Lung (tissue), 17 donors: ENCODE measurements at places on chromosomes 6 and 20. TPM values are rescaled to one million over a fixed set of nuclear protein-coding genes. Genes with fewer than 3 reads are reported as not detected.
A peak's percentile ranks its signal among the peaks of the same experiment; 100 is the strongest.

DNA sequence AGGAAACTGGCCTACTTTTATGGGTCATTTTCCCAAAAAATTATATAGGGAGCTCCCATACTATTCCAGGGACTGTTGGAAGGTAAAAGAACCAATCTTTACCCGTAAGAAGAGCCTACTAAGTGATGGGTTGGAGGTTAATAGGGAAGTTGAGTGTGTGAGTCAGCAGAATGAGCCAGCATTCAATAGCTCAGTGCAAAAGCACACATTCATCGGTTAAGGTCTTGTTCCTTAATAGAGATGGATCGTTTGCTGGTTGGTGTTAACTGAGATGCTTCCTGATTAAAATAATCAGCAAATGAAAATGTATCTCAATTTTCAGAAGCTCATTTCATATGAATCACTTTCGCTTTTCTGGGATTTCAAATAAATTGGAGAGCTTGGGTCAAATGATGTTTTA lies 115.3 kb upstream of the MRPS10 start:
- no peak overlapping the region for H3K27ac ChIP-seq
- H3K27me3 ChIP-seq: no peaks in the 10 kb centered on the region
- no peak for DNase-seq
- peaks cover 4% of the 10 kb centered on the region for H3K4me1 ChIP-seq
- no peak overlapping the region for H3K4me3 ChIP-seq

DNA sequence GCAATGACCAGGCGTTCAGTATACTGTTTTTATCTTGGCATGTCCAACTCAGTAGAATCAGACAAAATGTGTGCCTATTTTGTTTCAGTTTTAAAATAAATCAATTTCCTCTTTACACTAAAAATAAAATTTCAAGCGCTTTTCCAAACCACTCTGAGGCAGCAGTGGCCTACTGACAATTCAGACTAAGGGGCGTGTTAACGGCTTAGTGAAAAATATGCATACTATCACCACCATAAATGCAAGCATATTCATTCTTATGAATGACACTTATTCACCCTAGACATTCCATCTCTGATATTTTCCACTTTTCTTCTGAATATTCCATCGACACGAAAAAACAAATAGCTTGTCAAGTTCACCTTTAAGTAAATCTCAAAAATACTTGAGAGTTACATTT lies 7.5 kb downstream of the TBX18 start:
- H3K27me3 ChIP-seq: peaks cover 4% of the 10 kb centered on the region
- no peaks in the 10 kb centered on the region for H3K36me3 ChIP-seq
- H3K4me3 ChIP-seq: no peak overlapping the region

DNA sequence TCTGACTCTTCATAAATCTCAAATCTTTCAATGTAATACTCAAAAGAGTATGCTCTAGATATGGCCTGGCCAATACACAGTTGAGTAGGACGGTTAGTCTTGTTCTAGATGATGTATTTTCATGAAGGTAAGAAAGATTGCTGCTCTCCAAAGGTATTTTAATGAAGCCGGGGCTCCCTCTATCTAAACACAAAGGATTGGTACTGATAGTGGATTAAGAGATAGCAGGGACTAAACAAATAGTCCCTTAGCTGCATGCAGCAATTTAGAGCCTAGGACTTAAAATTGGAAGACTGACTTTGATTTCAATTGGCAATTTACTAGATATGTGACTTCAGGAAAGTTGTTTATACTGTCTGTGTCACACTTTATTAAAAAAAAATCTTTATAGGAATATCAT lies 31.4 kb upstream of the TENT5A start:
- no peak overlapping the region for H3K27ac ChIP-seq
- no peaks in the 10 kb centered on the region for H3K36me3 ChIP-seq
- H3K4me3 ChIP-seq: no peak overlapping the region
- no peaks in the 10 kb centered on the region for H3K4me1 ChIP-seq

GRCh38 chr6:81562169-81562568 lies 190.3 kb downstream of the TENT5A start:
- no peaks in the 10 kb centered on the region for H3K36me3 ChIP-seq
- no peak overlapping the region for H3K4me3 ChIP-seq
- H3K27ac ChIP-seq: no peak overlapping the region
- DNase-seq: peak; percentile 61

DNA sequence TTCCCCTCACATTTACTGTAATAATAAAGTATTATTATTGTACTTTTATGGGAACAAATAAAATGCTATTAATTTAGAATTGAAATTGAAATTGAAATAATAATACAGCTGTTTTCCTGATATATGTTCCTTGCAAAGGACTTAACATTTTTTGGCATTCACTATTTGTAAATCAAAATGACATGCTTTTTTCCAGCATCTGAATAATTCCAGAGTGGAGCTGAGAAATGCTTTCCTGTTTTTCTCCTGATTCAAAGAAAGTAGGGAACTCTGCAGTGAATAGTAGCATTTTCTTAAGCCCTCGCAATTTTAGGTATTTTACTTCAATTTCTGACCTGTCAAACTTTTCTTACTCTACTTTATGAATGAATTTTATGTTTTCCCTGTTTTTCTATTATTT lies 72.1 kb downstream of the PHACTR2 start:
- no peak for DNase-seq
- H3K36me3 ChIP-seq: peaks cover 3% of the 10 kb centered on the region
- no peak overlapping the region for H3K4me3 ChIP-seq
- no peak overlapping the region for H3K27ac ChIP-seq

DNA sequence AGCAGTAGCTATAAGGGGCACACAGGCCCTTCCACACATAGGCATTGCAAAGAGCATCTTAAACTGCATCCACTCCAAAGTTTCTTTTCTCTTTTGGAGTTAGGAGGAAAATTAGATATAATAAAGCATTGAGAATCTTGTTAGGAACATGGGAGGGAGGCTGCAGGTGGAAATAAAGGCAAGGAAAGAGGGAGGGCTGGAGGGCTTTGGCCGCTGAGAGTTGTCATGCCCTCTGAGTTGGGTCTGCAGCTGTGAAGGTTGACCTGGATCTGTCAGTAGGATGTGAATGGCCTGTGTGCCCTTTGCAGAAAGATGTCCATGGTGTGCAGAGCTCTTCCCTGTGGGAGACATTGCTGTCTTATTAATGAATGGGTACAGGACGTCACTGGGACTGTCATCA lies 134.0 kb downstream of the FNDC1 start:
- H3K4me3 ChIP-seq: no peak overlapping the region
- H3K36me3 ChIP-seq: no peaks in the 10 kb centered on the region
- no peaks in the 10 kb centered on the region for H3K27me3 ChIP-seq
- no peak overlapping the region for H3K27ac ChIP-seq

The PTPN1 gene
- total RNA-seq: 80.4 TPM

DNA sequence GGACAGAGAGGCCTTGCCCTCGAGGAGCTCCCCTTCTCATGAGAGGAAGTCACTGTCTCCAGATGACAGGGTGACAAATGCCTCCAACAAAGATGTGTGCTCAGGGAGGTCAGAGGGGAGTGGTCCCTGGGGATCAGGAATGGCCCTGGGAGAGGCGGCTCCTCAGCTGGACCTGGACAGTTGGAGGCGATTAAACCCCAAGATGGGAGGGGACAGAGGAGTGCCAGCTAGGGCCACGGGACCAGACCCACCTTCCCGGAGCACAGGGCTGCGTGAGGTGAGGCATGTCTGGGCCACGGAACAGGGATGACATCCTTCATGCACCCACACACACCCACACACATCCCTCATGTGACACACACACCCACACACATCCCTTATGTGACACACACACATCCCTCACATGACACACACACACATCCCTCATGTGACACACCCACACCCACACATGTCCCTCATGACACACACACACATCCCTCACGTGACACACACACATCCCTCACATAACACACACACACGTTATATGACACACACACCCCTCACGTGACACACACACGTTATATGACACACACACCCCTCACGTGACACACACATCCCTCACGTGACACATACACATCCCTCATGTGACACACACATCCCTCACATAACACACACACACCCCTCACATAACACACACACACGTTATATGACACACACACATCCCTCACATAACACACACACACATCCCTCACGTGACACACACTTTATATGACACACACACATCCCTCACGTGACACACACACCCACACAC lies 57.4 kb upstream of the SLCO4A1 start:
- no peak overlapping the region for H3K27ac ChIP-seq
- no peak for DNase-seq
- no peak overlapping the region for H3K4me3 ChIP-seq
- H3K36me3 ChIP-seq: no peaks in the 10 kb centered on the region
- peaks cover 6% of the 10 kb centered on the region for H3K27me3 ChIP-seq

The EDN1 gene
- total RNA-seq: 18.9 TPM

GRCh38 chr20:50995506-50995905 lies 27.4 kb downstream of the KCNG1 start:
- H3K27ac ChIP-seq: no peak overlapping the region
- no peaks in the 10 kb centered on the region for H3K36me3 ChIP-seq
- H3K4me1 ChIP-seq: no peaks in the 10 kb centered on the region
- H3K4me3 ChIP-seq: no peak overlapping the region
- DNase-seq: no peak

DNA sequence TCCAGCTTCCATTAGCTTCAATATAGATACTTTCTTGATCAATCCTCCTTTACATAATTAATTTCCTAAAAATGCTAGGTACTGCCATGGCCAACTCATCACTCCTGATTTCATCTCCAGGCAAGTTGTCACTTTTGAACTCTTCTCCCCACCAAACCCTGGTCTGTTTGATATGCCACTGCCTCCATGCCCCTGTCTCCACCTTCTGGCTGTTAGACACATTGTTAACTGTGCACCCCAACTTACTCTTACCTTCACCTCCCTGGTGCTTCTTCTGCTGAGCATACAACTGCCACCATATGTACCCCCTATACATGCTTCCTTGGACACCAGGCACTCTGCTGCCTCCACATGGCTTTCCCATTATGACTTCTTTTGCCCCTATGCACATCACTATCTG lies 21.9 kb upstream of the AIG1 start:
- H3K4me3 ChIP-seq: no peak overlapping the region
- no peak overlapping the region for H3K27ac ChIP-seq
- H3K36me3 ChIP-seq: no peaks in the 10 kb centered on the region
- H3K4me1 ChIP-seq: no peaks in the 10 kb centered on the region
- no peak for DNase-seq

- DNase-seq: no peak
- H3K36me3 ChIP-seq: no peaks in the 10 kb centered on the region
- H3K4me1 ChIP-seq: no peaks in the 10 kb centered on the region
- H3K27me3 ChIP-seq: no peaks in the 10 kb centered on the region
- H3K27ac ChIP-seq: no peak overlapping the region
These were observed 333.7 kb downstream of the MEI4 start for GRCh38 chr6:77986380-77987034.

The ETV7 gene
- 3.5 TPM for total RNA-seq

- H3K27ac ChIP-seq: no peak overlapping the region
- no peaks in the 10 kb centered on the region for H3K36me3 ChIP-seq
- DNase-seq: peak; percentile 40
- H3K27me3 ChIP-seq: no peaks in the 10 kb centered on the region
These were observed 42.2 kb downstream of the DTNBP1 start for GRCh38 chr6:15620611-15621010.

DNA sequence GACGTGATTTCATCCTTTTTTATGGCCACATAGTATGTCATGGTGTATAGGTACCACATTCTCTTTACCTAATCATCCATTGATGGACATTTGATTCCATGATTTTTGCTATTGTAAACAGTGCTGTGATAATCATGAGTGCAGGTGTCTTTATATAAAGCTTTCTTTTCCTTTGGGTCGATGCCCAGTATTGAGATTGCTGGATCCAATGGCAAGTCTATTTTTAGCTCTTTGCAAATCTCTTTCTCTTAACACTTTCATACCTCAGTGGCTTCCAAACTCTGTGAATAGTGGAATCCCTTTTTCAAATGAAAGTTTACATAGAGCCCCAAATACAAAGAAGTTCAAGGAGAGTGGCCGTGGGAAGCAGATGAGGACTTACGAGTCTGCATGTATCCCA lies 105.8 kb upstream of the SPTLC3 start:
- no peaks in the 10 kb centered on the region for H3K36me3 ChIP-seq
- H3K27ac ChIP-seq: no peak overlapping the region
- no peak overlapping the region for H3K4me3 ChIP-seq

The HLA-DRB5 gene
- 1.1 TPM for total RNA-seq

The KHDRBS2 gene
- 6.3 TPM for total RNA-seq

DNA sequence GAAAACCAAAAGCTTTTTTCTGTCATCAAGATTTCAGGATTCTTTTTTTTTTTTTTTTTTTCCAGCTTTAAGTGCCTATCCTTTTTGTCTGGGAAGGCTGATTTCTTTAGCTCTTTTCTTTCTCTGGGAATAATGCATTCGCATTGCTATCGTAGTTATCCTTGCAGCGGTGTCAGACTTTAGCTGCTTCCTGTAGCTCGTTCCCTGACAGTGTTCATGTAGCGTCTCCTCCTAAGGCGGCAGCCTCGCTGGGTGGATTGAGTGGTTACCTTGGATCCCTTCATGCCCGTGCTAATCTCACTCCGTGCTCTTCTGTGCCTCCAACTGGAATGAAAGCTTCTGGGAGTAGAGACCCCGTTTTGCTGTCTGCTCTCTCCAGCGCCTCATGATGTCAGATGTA lies 43.1 kb downstream of the UST start:
- DNase-seq: no peak
- no peak overlapping the region for H3K27ac ChIP-seq
- no peaks in the 10 kb centered on the region for H3K27me3 ChIP-seq
- H3K4me1 ChIP-seq: peaks cover 7% of the 10 kb centered on the region

GRCh38 chr6:149448821-149449453 lies 35.9 kb downstream of the ZC3H12D start:
- H3K4me3 ChIP-seq: no peak overlapping the region
- H3K27me3 ChIP-seq: no peaks in the 10 kb centered on the region
- no peaks in the 10 kb centered on the region for H3K36me3 ChIP-seq
- no peak for DNase-seq
- H3K27ac ChIP-seq: no peak overlapping the region

The DCDC2 gene
- total RNA-seq: 9.8 TPM

DNA sequence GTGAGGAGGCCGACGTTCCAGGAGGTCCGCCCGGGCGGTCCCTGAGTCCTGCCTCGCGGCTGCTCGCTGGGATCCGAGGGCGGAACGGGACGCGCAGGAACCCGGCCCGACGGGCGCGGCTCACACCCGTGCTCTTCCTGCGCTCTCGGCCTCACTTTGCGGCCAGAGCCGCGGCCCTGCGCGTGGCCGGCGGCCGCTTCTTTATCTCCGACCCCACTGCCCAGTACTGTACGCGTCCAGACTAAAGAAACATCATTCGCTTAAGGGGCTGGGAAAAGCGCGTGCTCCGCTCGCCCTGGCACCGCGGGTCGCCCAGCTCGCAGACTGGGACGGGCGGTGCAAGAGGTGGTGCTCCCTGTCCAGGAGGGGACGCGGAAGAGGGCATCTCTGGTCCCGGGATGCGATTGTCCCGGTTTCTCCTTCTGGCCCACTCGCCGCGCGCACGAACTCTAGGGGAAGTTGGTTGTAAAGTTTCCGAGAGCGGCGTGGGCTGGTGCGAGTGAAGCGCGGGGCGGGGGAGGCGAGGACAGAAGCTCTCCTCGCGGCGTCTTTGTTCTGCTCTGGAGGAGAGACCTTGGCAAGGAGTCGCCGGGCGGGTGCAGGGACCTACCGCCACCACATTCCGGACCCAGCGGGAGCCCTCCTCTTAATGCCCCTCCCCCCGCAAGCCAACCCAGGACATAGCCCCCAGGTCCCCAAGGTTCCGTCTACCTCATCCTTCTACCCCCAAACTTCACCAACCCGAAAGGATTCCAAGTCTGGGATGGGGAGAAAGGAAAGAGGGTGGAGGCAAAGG lies 71.0 kb downstream of the SOX4 start:
- peak overlapping the region; percentile 48 for H3K4me3 ChIP-seq
- H3K36me3 ChIP-seq: no peaks in the 10 kb centered on the region
- peak overlapping the region; percentile 46 for H3K27ac ChIP-seq
